ENCODE measurements at places on chromosomes 11 and 22.

- no peak for DNase-seq
These were observed 97.9 kb downstream of the PDHX start for GRCh38 chr11:35014346-35014745.

DNA sequence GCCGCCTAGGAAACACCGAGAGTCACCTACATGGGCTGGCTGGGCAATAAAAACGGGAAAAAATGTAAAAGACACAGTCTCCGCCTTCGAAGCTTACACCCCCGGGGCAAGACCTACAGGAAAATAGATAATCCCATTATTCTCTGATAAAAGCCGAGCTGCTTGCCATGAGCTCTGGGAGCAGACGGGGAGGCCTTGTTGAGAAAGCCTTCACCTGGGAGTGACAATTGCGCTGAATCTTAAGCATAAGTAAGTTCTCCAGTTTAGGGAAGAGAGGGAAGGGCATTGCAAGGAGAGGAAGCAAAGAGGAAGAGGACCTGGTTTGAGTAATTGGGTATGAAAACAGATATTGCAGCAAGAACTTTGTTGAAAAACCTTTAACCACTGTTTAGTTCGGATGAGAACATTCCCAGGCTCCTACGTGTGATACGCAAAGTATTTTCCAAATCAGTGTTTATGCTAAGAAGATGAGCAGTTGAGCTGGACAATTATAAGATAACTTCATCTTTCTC is 813 bp upstream of the BTBD10 start:
- no peak for DNase-seq

- no peak for DNase-seq
These were observed 1.9 kb downstream of the SYVN1 start for GRCh38 chr11:65132238-65132987.

DNA sequence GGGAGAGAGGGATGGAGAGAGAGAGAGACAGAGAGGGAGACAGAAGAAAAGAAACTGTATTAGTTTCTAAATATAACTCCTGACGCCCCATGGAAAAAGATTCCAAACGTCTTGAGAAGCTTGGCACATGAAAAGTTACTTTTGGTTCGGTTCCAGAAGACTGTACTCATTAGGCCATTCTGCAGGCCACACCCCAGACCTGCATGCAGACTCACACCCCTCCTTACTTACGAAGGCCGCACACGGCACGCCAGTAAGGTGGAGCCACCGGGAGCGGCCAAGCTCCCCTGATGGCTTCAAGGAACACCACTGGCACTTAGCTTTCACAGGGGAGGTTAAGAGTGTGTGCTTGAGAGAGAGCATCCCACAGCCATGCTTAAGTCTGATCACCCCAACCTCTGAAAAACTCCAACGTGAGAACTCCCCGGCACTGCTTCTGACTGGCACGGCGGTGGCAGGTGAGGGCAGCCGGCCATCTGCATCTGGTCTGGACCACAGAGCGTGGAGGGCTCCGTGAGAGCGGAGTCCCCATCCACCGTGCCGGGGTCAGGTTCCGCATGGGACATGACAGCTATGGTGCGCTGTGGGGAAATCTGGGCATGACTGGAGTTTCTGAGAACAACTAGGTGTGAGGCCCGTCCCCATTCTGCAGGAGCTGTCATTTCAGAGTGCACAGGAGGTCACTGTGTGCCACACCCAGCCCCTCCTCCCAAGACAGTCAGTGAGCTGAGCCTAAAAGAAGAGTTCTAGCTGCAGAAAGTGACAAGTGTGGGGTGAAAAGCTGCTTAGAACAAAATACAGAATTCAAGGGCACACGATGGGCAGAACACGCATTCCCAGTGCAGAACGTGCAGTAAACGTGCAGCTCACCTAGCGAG is 62.4 kb downstream of the MYH9 start:
- no peak for DNase-seq

- DNase-seq: no peak
These were observed 29.0 kb downstream of the TTLL1 start for GRCh38 chr22:43060183-43060582.

DNA sequence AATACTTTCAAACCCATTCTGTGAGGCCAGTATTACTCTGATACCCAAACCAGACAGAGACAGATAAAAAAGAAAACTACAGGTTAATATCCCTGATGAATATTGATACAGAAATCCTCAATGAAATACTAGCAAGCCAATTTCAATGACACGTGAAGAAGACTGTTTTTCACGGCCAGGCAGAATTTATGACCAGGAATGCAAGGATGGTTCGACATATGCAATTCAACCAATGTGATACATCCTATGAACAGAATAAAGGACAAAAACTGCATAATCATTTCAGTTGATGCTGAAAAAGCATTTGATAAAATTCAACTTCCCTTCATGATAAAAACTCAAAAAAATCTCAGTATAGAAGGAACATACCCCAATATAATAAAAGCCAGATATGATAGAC is 44.5 kb downstream of the SLC22A24 start:
- no peak for DNase-seq

DNA sequence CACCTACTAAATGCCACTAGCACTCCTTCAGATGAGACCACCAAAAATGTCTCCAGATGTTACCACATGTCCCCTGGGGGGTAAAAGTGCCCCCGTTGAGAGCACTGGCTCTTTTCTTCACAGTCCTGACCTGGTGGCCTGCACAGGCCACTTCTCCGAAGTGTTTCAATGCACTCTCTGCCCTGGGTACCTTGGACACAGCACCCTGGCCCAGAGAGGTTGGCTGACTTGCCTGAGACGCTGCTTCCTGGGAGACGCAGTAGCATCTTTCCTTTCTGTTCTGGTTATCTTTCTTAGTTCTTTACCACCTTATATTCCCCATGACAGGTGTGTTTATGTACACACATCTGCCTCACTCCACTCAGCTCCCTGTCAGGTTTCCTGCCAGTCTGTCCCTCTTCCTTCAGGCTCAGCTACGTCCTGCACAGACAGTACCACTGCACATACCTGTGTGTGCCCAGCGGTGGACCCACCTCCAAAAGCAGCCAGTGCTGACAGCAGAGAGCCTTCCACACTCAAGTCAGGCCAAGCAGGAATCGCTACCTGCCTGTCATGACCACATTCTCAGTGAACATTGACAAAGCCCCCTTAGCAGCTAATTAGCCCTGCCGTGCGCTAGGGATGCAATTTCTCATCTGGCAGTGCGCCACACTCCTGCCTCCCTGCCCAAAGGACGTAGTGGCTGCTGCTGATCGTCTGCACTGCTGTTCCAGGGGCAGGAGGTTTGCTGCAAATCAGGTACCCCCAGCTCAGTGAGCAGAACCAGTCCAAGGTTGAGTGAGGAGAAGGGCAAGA is 39.0 kb downstream of the FAM83F start:
- DNase-seq: no peak

GRCh38 chr22:49334976-49335375 is 492.7 kb downstream of the BRD1 start:
- no peak for DNase-seq

GRCh38 chr11:63839508-63840355 is 822 bp downstream of the MARK2 start:
- DNase-seq: no peak

DNA sequence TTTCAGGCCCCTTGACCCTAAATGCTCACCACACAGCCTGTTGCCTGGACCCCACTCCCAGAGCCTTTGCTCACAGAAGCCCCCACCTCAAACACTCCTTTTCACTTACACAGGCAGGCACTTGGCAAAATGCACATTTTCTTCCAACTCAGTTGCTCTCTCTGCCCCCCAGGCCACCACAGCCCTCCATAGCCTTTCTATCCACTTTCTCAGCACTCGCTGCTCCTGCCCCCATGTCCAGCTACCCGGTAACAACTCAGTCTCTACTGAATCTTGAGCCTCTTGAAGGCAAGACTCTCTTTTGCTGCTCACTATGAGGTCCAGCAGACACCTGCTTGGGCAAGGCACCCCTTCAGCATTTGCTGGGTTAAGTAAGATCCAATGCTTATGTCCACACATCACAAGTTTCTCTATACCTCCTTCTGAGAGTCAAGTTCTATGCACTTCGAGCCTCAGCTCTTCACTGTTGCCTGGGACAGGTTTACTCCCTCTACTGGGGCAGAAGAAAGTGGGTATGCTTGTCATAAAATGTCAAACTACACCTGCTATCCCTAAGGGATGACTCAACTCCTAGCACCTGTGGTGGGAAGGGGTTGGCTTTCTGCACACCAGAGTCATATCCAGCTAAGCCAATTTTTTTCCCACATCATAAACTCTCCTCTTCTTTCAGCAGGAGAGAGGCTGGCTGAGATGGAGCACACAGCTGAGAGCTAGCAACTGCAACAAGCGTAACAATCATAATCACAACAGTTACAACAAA is 36.9 kb downstream of the MORC2 start:
- no peak for DNase-seq

DNA sequence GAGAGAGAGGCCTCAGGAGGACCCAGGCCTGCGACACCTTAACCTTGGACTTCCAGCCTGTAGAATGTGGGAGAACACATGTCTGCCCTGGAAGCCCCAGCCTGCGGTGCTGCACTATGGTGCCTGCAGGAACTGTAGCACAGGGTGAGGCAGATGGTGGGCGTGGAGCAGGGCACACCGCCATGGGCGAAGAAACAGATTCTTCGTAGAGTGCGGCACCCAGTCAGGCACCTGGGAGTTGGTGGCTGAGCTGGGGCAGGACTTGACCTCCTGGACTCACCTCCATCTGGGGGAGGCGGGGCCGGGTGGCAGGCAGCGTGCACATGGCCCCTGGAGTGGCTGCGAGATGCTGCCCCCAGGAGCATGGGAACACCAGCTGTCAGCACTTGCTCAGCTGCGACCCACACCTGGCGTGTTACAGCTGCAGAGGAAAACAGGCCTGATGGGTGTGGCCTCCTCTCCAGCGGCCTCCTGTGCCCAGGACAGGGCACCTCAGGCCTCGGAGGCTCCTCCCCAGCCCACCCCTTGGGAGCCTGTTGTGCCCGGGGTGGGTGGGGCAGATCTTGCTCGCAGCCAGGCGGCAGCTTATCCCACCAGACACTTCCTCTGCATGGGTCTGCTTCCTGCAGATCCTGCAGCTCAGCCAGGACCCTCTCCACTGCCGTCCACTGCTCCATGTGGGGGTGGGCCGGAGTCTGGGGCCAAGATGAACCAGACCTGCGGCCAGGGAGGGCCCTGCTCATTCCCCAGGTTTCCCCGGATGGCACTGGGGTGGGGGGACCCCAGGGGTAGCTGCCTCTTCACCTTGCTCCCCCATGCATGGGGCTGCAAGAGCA is 80.4 kb downstream of the MYEOV start:
- DNase-seq: no peak

- DNase-seq: no peak
These were observed 840.1 kb downstream of the JRKL start for GRCh38 chr11:97229936-97230335.

DNA sequence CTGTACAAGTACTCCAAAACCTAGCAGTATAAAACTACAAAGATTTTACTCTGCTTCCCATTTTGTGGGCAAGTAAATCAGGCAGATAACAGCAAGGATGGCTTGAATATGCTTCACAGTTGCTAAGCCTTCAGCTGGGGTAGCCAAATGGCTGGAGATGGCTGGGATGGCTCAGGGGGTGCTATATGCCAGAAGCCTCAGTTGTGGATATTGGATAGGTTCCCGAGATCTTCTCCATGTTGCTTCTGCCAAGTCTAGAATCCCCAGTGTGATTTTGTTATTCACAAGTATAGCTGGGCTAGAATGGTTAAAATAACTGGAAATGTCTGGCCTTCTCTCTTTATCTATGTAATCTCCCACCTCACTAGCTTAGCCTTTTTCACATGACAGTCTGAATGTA is 472.3 kb upstream of the ARHGAP42 start:
- no peak for DNase-seq

DNA sequence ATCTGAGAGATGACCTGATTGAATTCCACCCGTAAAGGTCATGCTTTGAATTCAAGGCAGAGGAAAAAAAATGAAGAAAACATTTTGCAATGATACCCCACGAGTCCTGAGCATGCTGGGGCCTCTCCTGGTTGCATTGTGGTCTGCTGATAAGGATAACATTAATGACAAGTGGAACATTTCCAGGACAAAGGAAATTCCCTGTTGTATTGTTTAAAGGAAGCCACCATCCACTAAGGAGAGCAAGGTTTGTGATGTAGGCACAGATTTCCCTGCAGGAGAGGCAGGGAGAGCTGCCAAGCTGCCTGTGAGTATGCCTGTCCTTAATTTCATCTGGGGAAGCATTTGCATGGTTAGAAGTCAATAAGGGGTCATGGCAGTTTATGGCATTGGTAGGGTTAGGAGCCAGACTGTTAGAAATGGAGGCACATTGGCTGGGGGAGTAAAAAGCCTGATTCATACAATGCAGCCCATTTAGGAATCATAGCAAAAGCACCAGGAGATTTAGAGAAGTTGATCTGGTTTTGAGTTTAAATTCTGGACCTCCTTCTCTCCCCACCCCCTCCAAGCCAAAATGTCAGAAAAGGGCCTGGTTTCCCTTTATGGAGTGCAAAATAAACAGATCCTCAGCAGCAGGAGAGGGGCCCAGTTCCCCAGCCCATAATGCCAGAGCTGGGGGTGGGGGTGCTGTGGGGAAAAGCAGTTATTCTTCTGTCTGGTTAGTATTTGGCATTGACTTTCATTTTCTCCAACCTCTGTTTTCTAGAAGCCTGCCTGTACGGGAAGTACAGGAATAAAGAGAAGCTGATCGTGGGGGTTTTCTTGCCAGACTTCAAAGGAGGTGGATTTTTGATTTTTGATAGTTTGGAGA is 22.1 kb downstream of the FLI1 start:
- no peak for DNase-seq

- DNase-seq: no peak
These were observed 26.0 kb downstream of the TMEM123 start for GRCh38 chr11:102426570-102426969.

GRCh38 chr11:95255251-95256145 is 24.5 kb upstream of the SESN3 start:
- no peak for DNase-seq

- DNase-seq: no peak
These were observed 489 bp upstream of the OR2AT4 start for GRCh38 chr11:75097173-75097557.

- no peak for DNase-seq
These were observed 16.8 kb upstream of the CUL5 start for GRCh38 chr11:107991868-107992414.

- DNase-seq: no peak
These were observed 136.2 kb downstream of the CD44 start for GRCh38 chr11:35274909-35275785.

DNA sequence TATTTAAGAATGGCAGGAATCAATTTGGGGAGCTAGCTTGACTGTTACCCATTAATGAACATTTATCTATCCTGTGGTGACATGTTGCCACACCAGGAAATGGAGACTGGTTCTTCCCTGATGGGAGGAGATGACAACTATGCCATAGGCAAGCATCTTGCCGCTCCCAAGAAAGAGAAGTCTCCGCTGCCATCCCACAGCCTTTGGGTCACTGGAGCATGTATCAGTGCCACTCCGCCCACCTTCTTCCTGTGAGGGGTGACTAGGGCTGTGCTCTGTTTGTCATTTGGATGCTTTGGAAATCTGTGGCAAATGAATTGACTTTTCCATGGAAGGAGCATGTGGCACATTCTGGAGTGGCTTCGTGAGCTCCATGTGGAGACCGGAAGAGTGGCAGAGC is 6.5 kb downstream of the STIP1 start:
- DNase-seq: no peak
